PC-3 (cell line): ENCODE measurements at places on chromosomes 3 and 15. TPM values are rescaled to one million over a fixed set of nuclear protein-coding genes. Genes with fewer than 3 reads are reported as not detected.
A peak's percentile ranks its signal among the peaks of the same experiment; 100 is the strongest.

GPR87 gene
- 13.3 and 14.5 TPM in 2 replicates for total RNA-seq

NEK11 gene
- total RNA-seq: 3.1 and 5.8 TPM in 2 replicates

DZIP1L gene
- total RNA-seq: 3.8 and 4.9 TPM in 2 replicates

CLDND1 gene
- total RNA-seq: 76.4 and 81.1 TPM in 2 replicates

TEX55 gene
- total RNA-seq: 0.33 TPM in 1 of 2 replicates, not detected in the other

REC114 gene
- not detected in 2 replicates for total RNA-seq

IQCF5 gene
- total RNA-seq: not detected in 2 replicates

MYZAP gene
- 3.5 and 6.0 TPM in 2 replicates for total RNA-seq

DNA sequence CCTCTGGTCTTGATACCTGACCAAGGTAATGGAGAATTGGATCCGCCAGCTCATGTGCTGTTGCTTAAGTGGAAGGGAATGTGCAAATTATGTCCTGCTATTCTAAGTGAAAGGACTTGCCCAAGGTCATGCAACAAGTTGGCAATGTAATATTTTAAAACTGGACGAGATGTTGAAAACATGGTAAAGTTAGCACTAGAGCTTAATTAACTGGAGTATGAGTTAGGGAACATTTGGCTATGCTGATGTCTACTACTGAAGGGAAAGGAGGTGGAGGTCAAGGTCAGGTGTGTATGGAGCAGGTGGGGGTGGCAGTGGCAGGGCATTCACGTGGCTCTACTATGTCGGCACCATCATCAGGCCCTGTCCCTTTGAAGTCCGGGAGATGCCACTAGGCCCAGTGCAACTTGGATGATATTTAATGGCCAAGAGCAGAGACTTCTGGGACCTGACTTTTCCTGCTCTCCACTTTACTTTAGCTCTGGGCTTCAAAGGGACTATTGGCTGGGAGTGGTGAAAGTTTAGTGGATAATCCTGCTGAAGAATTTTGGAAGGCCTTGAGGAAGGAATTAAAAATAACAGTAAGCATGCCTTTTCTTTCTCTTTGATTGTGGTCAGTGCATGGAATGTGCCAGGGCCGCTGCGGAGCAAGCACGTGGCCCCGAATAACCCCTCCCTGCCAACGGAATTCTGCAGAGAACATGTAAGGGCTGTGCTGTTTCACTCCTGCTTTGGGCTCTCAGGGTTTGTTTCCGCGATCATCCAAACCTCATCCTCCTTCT, 14.9 kb downstream of the SMAD3 start:
- DNase-seq: no peak

DNA sequence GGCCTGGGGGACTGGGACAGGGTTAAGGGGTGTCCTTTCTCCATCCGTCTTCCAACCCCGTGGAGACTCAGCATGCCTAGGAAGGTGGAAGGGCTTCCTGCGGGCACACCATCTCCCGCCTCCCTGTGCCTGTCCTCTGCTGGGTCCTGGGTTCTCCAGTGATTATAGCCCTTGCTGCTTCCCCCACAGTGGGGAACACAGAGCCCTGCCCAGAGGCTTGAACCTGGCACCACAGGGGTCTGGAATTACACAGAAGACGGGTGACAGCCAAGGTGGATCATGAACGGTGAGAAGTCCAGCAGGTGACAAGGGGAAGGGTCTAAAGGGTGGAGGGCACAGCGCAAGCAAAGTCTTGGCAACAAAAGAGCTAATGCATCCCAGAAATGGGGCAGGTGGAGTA, 6.2 kb upstream of the SEMA3B start:
- DNase-seq: no peak

GRCh38 chr15:79380755-79381497, 51.2 kb upstream of the MINAR1 start:
- peak; percentile 79 for DNase-seq

GRCh38 chr3:14823910-14824629, 5.3 kb downstream of the FGD5 start:
- no peak for DNase-seq

GRCh38 chr3:36206956-36207580, 173.2 kb upstream of the STAC start:
- no peak for DNase-seq

- no peak for DNase-seq
Observed at GRCh38 chr15:80184554-80184953, 31.8 kb downstream of the FAH start.

GRCh38 chr3:6560259-6560658, 300.7 kb upstream of the GRM7 start:
- DNase-seq: no peak

- no peak for DNase-seq
Observed at GRCh38 chr3:117201901-117202774, 492.6 kb downstream of the TUSC7 start.

DNA sequence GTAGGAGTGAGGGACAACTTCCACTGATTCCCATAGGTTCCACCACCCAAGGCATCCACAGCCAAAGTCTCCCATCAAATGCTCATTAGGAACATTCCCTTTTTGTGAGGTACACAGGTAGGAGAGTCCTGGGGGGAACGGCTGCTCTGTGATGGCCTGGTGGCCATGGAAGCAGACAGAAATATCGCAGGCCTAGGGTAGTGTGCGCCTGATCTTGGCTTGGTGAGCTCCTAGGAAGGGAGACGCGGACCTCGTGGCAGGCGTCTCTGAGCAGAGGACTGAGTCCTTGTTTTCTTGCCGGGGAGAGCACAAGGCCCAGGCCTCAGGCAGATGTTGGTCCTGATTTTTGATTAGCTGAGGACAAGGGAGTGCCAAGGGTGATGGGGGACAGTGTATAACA, 99.5 kb downstream of the SNRPN start:
- DNase-seq: no peak

DNA sequence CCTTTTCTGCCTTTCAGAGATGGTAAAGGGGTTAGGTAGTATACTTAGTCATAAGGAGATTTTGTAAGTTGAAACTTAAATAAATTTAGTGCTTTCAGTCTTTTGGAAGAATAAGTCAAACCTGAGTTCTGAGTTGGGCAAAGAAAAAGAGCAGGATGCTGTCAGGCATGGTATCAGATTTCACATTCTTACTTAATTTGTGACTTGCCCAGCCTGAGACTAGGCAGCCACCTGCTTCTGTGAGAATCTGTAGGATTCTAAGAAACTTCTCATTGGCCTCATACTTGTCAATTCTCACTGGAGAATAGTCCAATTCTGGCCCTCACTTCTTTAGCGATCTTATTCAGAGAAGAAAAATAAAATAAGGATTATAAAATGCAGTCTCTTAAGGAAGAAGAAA, 577.5 kb downstream of the DIPK2A start:
- peak; percentile 7 for DNase-seq

DNA sequence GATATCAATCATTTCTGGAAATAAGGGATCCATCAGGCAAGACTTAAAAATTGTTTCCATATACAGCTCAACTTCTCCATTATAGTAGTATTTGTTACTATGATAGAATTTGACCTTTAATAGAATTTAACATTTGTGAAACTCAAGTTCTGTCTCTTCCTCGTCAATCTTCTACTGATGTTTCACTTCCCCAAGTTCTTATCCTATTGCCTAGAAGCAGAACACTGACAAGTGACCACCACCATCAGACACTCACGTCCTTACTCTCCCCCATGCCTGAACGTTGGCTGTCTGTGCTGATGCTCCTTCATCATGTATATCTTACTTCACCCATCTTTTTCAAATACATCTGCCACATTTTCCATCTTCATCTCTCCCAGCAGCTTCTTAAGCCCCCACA, 26.6 kb upstream of the TAFA4 start:
- no peak for DNase-seq

GRCh38 chr3:147413686-147414389, 4.7 kb downstream of the ZIC1 start:
- no peak for DNase-seq

- DNase-seq: no peak
Observed at GRCh38 chr15:70257047-70257446, 159.3 kb upstream of the TLE3 start.

GRCh38 chr3:37262816-37263393, 88.5 kb upstream of the LRRFIP2 start:
- peak; percentile 92 for DNase-seq

- no peak for DNase-seq
Observed at GRCh38 chr3:17709236-17709810, 33.1 kb downstream of the TBC1D5 start.

DNA sequence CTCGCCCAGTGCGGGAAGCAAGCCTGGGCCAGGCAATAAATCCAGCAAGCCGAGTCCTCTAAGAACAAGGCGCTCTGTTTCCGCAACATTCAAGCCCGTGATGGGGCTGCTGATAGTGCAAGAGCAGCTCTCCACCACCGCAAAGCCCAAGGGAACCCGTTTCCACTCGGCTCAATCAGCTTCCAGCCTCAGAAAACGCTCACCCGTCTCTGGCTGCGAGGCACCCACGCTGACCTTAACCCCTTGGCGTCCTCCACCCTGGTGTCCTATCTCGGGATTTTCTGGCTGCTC, 17.8 kb downstream of the SPATA12 start:
- peak; percentile 47 for DNase-seq

DNA sequence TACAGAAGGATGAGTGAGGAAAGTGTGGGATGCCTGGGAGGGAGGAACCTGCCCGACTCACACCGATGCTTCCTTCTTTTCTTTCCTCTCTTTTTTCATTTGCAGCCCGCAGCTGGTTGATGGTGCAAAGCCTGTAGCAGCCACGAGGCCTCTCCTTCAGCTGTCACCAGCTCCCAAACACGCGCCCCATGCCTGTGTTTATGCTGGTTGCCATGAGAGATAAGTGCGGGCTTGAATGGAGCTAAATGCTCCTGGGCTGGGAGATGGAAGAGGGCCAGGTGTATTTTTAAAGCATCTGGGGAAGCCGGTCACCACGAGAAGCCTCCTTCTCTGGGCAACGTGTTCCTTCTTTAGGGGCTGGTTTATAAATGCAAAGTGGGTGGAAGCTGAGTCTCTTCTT, 9.3 kb downstream of the COLQ start:
- no peak for DNase-seq

DNA sequence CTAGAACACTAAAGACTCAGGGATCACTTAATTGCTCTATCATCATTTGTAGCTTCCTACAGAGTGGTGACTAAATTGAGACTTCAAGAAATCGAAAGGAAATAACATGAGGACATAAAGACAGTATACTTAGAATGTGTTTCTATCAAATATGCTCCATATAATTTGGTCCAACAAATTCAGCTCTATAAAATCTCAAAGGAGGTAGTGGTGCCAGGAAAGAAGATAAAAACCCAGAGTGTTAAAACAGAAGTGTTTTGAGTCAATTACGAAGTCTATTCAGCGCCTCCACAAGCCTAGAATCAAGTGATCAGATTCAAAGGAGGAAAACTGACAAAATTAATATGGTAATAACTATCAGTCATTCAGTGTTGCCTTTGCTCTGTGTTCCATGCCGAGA, 22.9 kb downstream of the MAGI1 start:
- DNase-seq: no peak

DNA sequence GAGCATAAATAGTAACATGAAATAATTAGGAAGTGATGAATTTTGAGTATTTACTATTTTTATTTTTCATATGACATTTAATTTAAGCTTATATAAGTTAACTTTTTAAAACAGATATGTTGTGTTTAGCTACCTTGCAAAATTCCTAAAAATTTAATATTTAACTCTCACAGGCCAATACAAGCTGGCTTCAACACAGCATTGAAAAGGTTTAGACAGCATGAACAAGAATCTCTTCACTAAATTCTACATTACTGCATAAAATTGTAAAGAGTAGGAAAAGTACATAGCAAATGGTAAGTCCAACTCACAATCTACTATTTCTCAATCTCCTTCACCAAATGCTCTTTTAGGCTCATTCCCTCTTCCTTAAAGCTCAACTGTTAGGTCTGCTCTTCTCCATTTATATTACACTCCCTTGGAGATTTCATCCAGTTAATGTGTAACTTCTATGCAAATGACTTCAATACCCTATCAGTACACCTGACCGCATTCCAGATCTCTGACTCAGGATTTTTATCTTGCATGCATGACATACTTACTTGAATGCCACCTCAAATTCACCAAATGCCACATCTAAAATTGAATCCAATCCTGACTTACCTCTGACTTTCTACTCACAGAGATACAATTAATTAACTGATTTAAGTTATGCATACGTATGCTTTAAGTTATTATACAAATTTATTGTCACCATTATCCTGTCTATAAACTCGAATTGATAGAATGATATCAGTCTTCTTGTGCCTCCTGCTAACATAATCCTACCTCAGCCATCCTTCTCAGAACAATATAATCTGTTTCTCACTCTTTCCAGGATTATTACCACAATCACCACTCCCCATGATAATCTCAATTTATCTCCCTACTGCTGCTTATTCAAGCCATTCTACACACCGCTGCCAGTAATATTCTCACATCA, 127.0 kb downstream of the STAG1 start:
- DNase-seq: peak; percentile 84

DNA sequence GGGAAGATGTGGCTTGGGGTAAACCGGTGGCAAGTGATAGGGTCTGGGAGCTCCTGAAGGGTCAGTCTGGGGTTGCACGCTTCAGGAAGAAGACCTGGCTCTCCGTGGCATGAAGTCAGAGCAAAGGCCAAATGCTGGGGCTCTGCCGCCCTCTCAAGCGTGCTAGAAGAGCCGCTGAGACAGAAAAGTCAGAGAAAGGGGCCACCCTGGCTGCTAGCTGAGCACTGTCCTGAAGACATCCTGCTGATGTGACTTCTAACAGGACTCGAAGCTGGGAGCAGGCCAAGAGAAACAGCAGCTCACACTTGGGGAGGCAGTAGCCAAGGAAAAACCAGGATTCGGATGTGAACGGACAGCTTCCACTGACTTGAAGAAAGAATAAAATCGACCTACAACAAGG, 270.4 kb downstream of the OCA2 start:
- DNase-seq: no peak

DNA sequence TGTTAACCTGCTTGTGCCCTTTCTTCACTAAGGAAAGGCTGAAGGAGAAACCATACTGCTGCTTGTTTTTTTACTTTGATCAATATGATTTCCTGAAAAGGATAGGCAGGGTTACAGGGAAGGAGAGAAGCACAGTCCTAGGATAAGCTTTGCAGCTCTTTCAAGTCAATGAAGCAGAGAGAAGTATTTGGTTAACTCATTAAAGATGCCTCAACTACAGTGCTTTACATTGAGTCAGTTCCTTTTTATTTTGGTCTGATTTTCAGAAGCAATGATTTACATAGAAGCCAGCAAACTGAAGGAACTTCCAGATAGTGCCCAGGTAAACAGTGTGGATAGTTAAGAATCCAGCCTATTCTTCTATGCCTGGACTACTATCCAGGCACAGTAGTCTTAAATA, 64.8 kb downstream of the ARIH1 start:
- DNase-seq: no peak

DNA sequence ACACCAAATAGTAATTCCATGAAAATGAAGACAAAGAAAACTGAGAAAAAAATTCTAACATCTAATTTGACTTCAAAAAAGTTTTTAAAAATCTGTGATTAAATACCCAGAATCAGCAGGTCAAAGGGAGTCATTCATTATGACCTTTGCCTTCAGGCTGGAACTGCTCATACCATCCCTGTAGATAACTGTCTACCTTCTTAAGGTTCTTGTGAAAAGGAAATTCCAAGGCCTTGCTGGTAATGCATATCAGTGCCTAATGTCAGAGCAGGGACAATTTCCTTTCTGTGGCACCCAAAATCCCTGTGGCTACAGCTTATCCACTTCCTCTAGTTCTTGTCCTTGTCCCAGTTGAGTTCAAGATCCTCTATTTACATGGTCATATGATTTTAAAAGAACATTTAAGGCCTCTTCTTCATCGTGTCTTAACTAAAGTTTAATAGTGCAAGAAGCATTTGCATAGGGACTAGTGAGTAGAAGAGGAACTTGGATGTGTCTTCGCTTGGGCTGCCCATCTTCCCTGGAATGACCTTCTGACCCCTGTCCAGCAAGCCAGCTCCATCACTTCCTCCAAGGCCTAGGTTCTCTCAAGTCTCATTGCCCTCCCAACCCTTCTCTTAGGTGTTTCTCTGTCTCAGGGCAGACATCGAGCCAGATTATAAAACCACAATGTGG, 8.7 kb upstream of the PLCL2 start:
- no peak for DNase-seq
